ENCODE measurements at places on chromosomes 11 and 22. TPM values are rescaled to one million over a fixed set of nuclear protein-coding genes. Genes with fewer than 3 reads are reported as not detected.

Gene SLC2A11
- 4.4 TPM for total RNA-seq

Gene PANX3
- not detected for total RNA-seq

Gene DNAJB7
- total RNA-seq: not detected

Gene OR10A2
- not detected for total RNA-seq

Gene HOATZ
- total RNA-seq: not detected

Gene LRRC56
- 0.60 TPM for total RNA-seq

Gene TSPAN18
- 25.3 TPM for total RNA-seq

Gene MMP8
- not detected for total RNA-seq

Gene MRGPRD
- total RNA-seq: not detected

Gene OR51I1
- not detected for total RNA-seq

Gene GSTT2B
- total RNA-seq: 4.0 TPM

Gene NXPE1
- total RNA-seq: not detected

Gene MS4A4E
- not detected for total RNA-seq

Data from lung microvascular endothelial cell (primary cell).